ENCODE measurements at places on chromosomes 1 and 21.

GRCh38 chr1:19918057-19918456, 5.4 kb downstream of the PLA2G2E start:
- peak; percentile 16 for DNase-seq

GRCh38 chr1:64766429-64766828, 21.6 kb downstream of the RAVER2 start:
- no peak for DNase-seq

- no peak for DNase-seq
These were observed 11.1 kb upstream of the RAB42 start for GRCh38 chr1:28580722-28581530.

- no peak for DNase-seq
These were observed 15.0 kb downstream of the ZYG11B start for GRCh38 chr1:52741259-52741658.

- no peak for DNase-seq
These were observed 172.3 kb downstream of the ADGRL4 start for GRCh38 chr1:78834201-78834741.

DNA sequence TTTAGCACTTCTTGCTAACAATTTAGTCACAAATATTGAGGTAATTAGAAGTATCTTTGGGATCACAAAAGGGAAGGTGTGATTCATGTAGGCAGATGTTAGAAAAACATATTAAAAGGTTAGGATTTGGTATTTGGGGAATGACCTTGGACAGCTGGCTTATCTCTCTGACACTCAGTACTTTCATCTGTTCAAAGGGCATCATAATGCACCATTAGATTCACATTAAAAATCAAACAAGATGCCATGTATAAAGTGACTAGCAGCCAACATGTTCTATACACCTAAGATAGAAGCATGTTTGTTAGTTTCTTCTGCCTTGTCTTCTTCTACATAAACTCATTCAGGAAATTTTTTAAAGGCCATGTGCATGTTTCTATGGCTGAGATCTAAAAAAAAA, 56.5 kb upstream of the ESRRG start:
- DNase-seq: no peak

GRCh38 chr1:226994586-226995364, 54.7 kb downstream of the COQ8A start:
- DNase-seq: no peak

DNA sequence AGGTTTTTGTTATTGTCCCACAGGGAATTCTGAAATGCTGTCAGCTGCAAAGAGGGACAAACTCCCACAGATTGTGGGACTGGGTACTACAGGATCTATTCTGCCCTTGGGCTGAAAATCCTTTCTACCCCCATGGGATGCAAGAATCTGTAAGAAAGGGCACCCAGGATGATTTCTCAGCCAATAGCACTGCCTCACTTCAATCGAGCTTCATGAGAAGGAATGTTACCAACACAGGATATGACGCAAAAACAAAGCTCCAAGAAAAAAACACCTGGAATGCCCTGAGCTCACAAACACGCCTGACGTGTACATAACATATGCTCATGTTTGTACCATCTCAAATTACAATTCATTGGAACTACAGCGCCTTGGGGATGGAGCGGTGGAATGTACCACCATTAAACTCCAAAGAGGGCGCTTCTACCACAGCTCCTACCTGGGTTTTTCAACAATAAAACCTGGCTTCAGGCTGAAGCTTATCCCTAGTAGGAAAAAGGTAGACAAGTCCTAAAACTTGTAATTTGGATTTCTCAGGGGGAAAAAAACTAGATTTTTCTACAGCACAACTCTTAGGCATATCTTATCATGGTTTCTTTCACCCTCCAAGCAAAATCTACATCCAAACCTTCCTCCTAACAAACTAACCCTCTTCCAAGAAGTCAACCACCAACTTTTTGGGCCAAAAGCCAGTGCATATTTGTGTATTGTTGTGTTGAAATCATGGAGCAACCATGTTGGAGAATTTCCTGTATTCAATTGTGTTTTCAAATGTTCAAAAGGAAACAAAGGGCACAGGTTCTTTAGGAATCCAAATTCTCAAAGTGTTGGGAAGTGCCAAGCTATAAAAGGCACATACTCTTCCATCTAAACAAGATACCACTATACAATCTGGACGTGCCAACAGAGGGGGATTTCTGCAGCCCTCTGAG, 78.9 kb downstream of the TGFBR3 start:
- no peak for DNase-seq

GRCh38 chr1:153776352-153776751, 1.1 kb downstream of the SLC27A3 start:
- DNase-seq: no peak

DNA sequence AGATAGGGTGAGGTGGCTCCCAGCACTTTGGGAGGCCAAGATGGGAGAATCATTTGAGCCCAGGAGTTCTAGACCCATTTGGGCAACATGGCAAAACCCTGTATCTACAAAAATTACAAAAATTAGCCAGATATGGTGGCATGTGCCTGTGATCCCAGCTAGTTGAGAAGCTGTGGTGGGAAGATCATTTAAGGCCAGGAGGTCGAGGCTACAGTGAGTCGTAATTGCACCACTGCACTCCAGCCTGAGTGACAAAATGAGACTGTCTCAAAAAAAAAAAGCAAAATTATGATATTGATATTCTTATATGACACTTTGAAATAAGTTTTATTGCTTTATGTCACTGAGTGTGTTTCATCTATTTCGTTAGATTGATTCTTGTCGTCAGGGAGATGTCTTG, 7.4 kb downstream of the ACADM start:
- DNase-seq: no peak

DNA sequence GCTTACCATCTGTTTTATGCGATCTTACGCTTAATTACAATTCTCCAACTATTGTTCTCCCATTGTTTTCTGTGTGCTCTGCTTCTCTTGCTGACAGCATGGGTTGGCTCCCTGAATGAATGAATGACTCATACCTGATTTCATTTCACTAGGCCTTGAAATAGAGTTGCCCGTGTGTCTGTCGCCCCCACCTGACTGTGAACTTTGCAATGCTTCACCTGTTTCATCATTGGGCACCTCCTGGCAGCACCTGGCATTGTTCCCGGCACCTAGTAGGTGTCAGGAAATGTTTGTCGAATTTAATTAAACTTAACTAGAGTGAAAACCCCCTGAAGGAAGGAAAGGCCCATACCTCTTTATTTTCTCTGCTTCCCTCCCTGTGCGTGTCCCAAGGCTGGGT, 120.5 kb upstream of the KLHDC7A start:
- no peak for DNase-seq

GRCh38 chr1:209983953-209984352, 45.9 kb downstream of the SYT14 start:
- DNase-seq: no peak

DNA sequence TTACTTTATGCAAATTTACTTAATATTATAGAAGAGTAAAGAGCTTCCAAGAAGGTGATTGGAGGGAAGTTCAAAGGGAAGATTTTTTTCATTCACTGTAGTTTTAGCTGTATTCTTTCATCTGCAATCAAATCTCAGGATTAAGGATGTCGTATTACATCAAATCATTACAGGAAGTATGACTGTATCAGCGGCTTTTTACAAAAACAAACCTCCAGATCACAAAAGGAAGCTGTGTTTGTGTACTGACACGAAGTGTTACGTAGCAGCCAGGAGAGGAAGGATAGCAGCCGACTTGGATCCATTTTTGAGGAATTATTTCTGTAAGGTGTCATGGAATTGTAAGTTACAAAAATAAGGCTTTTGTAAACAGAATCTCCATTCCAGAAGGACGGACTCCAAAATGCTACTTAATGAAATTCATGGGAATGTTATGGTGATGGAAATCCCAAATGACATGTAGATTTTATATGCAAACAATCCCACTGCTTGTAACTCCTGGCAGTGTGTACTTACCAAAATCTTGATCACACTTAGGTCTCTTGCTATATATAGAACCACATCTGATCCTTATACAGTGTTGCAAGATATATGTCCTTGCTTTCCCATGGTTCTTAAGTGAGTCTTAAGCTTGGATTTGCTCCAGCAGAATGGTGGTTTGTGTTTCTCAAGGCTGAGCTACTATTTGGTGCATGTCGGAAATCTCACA, 49.8 kb downstream of the KCNJ15 start:
- no peak for DNase-seq

DNA sequence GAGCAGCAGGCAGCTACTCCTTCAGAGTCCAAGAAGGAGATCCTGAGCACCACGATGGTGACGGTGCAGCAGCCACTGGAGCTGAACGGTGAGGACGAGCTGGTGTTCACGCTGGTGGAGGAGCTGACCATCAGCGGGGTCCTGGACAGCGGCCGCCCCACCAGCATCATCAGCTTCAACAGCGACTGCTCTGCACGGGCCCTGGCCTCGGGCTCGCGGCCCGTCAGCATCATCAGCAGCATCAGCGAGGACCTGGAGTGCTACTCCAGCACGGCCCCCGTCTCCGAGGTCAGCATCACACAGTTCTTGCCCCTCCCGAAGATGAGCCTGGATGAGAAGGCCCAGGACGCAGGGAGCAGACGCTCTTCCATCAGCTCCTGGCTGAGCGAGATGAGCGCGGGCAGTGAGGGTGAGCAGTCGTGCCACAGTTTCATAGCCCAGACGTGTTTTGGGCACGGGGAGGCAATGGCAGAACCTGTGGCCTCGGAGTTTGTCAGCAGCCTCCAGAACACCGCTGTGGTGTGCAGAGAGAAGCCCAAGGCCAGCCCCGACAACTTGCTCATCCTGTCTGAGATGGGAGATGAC, 531.8 kb downstream of the KIF26B start:
- no peak for DNase-seq

- DNase-seq: no peak
These were observed 6.7 kb downstream of the TRIM45 start for GRCh38 chr1:117114877-117115276.

DNA sequence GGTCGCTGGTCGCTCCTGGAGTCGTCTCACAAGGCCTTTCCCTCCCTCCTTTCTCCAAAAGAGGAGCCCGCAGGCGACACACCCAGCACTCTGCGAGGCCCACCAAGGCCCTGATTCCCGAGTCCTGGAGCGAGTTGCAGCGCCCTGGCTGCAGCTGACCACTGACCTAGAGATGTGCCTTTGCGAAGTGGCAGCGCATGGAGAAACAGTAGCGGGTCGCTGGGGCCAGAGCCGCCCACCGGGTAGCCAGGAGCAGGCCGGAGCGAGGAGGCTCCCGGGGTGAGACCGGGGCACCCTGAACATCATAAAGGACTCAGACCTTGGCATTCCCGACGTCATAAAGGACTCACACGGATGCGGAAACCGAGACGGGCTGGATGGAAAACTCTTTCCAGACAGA, 10.3 kb upstream of the NBPF11 start:
- DNase-seq: no peak

DNA sequence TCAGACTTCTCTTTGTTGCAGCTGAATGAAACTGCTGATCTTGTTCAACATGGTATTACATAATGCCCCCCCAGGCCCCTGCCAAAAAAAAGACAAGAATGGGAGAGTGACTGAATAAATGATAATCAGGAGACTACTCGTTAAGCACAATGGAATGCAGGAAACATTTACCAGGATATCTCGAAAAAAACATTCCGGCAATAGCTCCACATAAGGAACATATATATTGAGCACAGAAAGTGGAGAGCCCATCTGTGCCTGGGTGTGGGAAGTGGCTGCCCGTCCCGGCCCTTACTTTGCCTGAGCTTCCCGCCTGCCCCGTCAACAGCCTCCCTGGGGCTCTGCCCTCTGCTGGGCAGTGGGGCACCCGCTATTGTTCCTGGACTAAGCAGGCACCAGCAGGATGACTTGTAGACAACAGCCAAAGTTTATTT, 13.3 kb downstream of the TRIM11 start:
- DNase-seq: no peak

- no peak for DNase-seq
These were observed 29.2 kb upstream of the IL10 start for GRCh38 chr1:206801467-206801866.

GRCh38 chr1:166120281-166120680, 46.5 kb downstream of the FAM78B start:
- no peak for DNase-seq

DNA sequence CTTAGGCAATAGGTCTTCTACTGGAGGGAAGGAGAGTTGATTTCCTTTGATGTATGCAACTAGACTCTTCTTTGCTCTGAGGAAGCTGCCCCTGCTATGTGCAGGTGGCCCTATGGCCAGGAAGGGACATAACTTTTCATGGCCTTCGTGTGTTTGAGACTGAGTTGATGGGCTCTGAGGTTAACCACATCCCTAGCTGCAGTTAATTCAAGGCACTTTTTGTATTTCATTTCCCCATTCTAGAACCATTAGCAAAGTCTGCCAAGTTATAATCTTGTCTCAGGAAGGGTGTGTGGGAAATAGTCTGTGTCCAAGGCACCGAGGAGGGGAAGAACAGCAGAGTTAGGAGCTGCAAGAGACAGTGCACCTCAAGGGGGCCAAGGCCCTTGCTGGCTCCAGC, 2.5 kb downstream of the FCRL4 start:
- DNase-seq: no peak

DNA sequence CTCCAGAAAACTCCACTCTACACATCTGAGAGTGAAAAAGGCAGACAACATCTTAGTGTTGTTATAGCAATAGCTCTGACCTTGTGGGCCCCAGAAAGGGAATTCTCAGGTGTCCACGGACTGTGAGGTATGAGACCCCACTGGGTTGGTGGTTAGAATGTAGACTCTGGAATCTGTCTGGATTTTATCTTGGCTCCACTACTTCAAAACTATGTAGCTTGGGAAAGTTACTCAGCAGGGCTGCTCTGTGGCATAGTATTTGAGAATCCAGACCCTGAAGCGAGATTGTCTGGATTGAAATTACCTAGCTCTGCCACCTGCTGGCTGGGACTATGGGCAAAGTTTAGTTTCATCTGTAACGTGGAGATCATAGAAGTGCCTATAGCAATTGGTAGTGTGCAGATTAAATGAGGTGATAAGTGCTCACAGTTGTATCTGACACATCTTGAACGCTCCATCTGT, 25.8 kb downstream of the PRDM2 start:
- DNase-seq: no peak

DNA sequence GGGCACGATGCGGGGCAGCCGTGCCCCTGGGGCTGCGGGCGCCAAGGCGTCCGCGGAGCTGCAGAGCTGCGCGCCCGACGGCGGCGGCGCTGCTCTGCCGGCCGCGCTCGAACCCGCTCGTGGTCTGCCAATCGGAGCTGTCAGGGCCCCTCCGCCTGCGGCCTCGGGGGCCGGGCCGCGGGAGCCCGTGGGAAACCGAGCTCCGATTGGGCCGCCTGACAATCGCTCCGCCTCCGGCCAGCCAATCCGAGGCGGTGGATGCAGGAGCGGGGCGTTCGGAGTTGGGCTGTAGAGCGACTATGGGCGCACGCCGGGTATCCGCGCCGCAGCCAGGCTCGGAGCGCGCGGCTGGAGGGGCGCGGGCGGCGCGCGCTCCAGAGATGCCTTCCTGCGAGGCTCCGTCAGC, 100.5 kb upstream of the SOD1 start:
- peak; percentile 71 for DNase-seq

DNA sequence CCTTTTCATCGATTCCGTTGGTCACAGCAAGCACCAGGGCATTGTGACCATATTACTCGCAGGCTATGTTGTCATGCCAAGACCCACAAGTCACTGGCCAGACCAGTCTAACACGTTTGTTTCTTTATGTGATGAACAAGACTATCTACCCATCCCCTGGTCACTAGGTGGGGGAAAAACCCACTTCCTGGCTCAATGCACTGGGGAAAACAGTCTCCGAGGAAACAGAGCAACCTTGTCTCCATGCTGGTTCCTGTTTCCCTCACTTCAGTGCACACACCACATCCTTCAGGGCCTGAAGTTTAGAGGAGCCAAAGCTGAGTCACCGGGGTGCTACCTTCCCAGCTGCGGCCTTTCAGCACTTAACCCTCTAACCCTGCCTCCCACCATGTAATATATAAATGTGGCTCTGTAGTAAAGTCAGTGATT, 20.9 kb downstream of the ERICH3 start:
- DNase-seq: no peak

- DNase-seq: no peak
These were observed 4.8 kb upstream of the RPE65 start for GRCh38 chr1:68454534-68454933.
